Stimulated activated naive CD4-positive, alpha-beta T cell treated with Interleukin-2 at 50 U/mL for 16 hours (primary cell): ENCODE measurements at places on chromosomes 1 and 21.
A peak's percentile ranks its signal among the peaks of the same experiment; 100 is the strongest.

- no peak for DNase-seq
Observed at GRCh38 chr1:3482378-3482849, 27.9 kb downstream of the ARHGEF16 start.

GRCh38 chr1:28301368-28302174 lies 27.3 kb upstream of the MED18 start:
- DNase-seq, result no peak

DNA sequence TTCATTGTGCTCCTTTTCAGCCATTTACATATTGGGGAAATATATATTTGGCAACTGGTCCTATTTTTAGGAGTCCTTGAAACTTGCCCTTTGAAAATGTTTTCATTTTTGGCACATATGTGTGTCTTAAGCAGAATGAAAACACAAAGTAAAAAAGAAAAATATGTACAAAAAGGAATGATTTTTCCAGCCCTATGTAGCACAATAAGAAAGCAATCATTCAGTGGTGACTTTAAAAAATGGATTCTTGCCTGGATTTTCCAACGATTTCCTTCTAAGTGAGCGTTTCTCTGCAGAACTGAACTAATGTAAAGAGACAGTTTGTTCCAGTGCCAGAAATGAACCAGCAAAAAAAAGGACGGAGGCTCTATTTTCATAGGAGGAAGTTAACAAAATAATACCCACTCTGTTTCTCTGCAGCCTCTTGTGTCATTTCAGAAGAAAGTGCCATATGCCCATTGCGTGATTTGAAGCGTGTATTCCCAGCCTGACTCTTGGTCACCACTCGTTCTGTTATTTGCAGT lies 340.1 kb downstream of the SETD4 start:
- DNase-seq, result no peak

- peak; percentile 53 for DNase-seq
Observed at GRCh38 chr1:220690140-220691052, at the start of gene C1orf115. Gene C1orf115 (plus strand): TSS chr1:220690363. CDS start chr1:220690403, 40 bp downstream.

DNA sequence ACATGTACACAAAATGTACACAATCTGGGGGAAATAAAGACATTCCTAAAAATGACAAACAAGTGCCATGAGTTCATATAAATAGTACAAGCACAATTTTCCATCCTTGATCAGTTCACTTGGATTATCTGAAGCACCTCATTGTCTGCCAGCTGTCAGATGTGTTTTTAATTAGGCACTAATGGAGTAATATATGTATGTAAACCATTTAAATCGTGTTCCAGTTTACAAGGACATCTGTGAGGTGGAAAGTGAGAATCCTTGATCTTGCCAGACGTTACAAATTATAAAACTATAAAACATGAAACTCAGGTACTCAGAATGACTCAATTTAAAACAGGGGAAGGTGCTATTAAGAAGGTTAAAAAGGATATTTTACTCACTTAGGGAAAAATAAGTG lies 1312.2 kb downstream of the PLA2G4A start:
- no peak for DNase-seq

- DNase-seq, result no peak
Observed at GRCh38 chr1:206465951-206466350, 4.3 kb upstream of the IKBKE start.

DNA sequence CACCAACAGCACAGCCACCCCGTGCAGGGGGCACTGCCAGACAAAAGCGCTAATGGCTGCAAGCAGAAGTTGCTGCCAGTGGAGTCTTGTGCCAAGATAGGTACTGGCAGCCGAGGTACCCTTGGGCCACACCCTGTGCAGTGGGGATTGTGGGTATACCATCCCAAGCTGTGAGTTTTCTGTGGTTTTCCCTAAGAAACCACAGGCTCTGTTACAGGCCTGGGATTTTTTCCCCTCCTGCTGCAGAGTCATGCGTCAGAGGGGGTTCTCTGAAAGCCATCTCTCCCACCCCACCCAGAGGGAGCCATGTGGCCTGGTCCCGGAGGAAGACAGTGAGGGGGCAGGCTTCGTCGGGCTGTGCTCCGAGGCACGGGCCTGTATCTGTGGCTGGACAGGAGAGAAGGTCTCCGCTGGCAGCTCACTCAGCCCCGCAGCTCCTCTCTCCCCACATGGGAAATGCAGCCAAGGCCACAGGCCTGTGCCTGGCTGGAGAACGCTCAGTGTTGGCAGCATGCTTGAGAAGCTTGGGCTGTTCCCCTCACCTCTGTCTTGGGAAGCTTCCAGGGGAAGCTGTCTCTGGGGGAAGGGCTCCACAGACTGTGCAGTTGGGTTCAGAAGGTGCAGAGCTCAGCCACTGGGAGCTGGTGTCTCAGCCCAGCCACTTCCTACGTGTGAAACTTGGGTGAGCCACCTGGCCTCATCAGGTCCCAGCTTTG lies 42.5 kb downstream of the NEK2 start:
- no peak for DNase-seq

DNA sequence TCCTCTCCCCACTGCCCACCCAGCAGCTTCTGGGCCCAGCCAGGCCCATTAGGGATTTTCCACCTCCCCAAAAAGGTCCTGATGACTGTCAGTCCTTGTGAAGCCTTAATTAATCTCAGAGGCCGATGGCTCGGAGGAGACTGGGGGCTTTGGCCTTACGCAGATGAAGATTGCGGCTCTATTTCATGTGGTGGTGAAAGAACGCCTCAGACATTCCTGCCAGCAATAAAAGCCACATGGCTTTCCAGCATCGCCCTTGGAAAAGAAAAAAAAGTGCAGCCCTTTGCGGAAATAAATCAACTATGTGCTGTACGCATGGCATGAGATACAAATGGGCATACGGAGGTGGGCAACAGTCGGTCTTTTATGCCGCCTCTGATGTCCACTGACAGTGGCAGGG lies 6.6 kb upstream of the RUNX3 start:
- no peak for DNase-seq

- no peak for DNase-seq
Observed at GRCh38 chr1:92968138-92969032, 7.1 kb upstream of the DIPK1A start.

DNA sequence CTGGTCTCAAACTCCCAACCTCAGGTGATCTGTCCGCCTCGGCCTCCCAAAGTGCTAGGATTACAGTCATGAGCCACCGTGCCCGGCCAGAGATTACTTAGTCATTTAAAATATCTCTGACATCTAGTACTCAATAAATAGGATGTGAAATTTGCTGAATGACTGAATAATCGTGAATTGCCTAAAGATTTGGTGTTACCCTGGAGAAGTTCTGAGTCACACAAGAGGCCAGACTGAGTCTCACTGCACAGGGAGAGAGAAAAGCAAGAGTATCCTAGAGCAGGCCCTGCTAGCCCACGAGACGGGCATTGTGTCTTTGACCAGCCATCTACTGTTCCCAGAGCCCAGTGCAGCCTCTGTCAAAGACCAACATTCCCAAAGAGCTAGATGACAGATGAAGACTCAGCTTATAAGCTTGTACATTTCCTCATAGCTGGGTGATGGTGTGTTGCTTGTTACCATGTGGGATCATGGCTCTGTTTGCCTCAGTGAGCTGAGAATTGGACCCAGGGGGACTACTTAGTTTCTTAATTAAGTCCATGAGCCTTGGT lies 5.6 kb upstream of the EIF4G3 start:
- no peak for DNase-seq

DNA sequence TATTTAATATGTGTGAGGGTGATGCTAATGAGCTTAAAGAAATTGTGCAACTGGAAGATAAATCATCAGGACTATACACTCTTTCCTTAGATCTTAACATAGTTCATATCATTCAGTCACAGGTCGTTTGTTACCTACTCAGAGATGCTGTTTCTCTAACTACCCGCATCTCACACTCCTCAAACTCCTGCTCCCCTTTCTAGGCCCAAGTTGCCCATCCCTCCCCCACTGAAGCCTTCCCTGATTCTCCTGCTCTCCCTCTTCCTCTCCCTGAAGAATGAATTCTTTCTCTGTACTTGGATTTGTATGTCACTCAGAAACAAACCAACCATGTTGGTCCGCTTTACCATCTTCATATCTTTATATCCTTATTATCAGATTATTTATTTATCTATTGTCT lies 9.1 kb downstream of the SH3GLB1 start:
- no peak for DNase-seq

DNA sequence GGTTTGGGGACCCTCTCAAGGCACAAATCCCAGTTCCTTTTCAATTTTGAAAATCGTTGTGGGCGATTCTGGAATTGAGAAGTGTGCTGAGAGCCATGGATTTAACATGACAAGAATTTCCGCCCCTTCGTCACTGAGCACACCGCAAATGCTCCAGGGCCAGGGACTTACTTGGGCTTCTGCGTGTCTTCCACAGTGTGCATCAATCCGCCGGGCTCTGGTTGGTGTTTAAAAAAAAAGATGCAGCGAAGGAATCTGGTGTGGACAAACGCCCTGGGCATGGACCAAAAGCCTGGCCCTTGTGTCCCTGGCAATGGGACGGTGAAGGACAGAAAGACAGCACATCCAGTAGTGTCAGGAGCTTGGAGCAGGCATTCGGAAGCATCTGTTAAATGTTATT lies 696 bp upstream of the CLDN14 start:
- no peak for DNase-seq

- no peak for DNase-seq
Observed at GRCh38 chr1:227459326-227459841, 104.0 kb upstream of the ZNF678 start.

- DNase-seq, result no peak
Observed at GRCh38 chr1:191707288-191707687, 451.0 kb upstream of the RGS18 start.

DNA sequence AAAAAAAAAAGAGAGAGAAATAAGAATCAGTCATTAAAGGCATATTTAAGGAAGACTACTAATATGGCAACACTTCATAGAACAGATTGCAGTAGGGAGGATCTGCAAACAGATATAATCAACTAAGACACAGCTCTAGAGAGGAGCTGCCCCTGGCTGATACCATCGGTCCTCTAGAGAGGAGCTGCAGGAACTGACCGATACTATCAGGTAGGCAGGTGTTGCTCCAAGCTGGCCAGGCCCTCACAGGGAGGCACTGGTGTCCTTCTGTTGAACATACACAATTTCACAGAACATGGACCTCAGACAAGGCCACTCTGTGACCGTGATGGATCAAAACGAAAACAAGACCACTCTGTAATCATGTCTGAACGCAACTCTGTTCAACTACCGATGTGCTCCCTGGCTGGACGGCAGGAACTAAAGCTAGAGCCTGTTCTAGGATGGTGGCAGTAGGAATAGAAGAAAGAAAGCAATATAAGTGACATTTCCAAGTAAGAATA lies 15.5 kb downstream of the SMYD3 start:
- DNase-seq, result no peak

GRCh38 chr1:59149435-59149834 lies 147.5 kb upstream of the FGGY start:
- no peak for DNase-seq

DNA sequence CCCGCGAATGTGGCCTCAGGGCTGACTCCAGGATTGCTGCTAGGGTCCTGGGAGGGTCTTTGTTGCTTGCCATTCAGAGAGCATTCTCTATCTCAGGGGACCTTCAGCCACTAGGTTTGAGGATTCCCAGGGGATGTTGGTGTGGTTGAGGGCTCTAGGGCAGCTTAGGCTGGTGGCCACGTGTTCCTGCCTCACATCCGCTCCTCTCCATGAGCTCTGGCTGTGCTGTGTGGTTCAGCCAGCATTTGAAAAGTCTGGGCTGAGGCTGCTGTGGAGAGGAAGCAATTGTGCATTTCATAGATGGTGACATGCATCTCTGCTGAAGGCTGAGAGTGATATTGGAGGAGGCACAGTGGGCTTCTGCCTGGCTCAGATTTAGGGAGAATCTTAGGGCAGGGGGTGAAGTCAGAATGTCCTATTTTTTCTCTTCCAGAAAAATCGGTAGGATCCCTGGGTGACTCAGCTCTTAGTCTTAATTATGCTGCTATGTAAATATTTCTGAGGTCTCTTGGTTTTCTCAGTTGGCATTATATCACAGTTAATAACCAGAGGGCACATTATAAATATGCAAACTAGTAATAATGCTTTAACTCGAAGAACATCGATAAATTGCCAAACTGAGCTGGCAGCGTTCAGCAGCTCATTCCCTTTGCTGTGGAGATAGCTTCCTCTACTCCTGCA lies 182.3 kb downstream of the CAMTA1 start:
- no peak for DNase-seq

DNA sequence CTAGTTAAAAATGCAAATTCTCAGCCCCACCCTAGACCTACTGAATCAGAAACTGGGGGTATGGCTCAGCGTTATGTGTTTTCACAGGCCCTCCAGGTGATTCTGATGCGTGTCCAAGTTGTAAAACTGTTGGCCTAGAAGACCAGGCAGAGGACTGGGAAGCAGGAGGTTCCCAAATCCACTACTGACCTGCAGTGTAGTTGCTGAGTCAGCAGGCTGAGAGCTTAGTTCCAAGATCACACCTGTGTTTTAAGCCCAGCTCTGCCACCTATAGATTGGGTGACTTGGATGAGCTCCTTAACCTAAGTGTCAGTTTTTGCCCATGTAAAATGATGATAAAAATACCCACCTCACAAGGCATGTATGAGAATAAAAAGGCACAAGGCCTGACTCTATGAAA lies 4.1 kb downstream of the GRHL3 start:
- DNase-seq, result no peak

GRCh38 chr1:37682334-37682987 lies 9.9 kb upstream of the CDCA8 start:
- DNase-seq, result peak; percentile 59

- DNase-seq, result no peak
Observed at GRCh38 chr1:152436593-152437496, 22.8 kb upstream of the CRNN start.

DNA sequence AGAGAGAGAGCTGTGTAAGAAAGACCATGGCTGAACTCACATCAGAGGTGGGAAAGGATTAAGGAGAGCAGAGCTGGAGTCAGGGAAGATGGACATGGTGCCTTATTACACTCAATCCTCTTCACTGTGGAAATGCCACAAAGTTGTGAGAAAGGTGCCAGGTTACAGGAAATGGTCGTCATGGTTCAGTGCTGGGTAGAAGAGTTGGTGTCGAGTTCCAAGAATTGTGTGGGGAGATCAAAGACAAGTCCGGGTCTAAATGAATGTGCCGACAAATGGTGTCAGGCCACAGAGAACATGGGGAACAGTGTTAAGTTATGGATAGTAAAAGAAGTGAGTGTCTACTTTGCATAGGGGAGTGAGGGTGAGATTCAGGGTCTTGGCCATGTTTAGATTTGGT lies 40.9 kb downstream of the LAMC2 start:
- no peak for DNase-seq

DNA sequence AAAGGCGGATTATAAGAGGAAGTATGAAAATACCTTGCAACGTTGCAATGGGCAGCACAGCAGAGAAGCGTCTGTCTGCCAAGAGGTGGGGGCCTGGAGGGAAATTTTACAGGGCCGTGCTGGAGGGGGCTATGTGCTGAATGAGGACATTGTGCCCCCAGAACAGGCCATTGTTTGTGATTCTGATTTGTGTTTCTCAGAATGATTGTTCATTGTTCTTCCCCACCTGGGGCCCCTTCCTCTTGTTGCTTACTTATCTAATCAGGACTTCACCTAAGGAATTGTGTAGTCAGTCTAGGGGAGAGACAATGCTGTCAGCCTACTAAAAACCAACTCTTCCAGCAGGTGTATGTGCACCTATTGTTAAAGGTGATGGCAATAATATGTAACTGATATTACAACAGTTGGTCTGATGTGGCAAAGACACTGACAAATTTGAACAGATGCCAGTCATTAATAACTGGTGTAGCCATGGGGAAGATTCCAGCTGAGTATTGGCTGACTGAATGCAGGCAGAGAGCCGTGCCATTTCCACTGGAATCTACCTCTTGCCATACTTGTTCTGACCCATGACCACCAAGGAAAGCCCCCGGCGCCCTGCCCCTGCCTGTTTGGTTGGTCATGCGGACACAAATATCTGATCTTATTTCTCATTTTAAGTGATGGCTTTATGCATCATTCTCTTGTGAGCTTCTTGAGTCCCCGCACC lies 45.2 kb upstream of the PSEN2 start:
- DNase-seq, result no peak

- peak; percentile 42 for DNase-seq
Observed at GRCh38 chr1:1435106-1435903, at the start of gene VWA1. Gene VWA1 (plus strand): TSS chr1:1435690. CDS start chr1:1435749, 59 bp downstream.
